Esophagus squamous epithelium (tissue), 5 donors: ENCODE measurements at places on chromosomes 3 and 15.

- DNase-seq: no peak
Measured at GRCh38 chr3:147705651-147706051, 296.5 kb downstream of the ZIC1 start.

GRCh38 chr15:32974691-32975090 lies 219.8 kb downstream of the FMN1 start:
- DNase-seq: no peak

DNA sequence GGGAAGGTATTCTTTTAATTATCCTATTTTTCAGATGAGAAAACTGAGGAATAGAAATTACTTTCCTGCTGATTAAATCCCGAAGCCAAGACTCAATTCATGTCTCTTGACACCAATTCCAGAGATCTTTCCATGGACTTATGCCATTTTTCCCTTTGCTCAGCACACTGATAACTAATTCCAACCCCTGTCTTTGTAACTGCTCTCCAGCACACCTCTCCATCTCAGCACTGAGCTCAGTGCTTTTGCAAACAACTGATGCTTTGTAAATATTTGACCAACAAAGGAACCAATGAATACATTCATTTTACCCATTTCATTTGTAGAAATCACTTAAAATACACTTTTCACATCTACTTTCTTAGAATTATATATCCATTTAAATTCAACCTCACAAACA lies 249.1 kb downstream of the IL5RA start:
- DNase-seq: no peak

GRCh38 chr15:52362497-52362896 lies 66.9 kb upstream of the MYO5C start:
- no peak for DNase-seq

DNA sequence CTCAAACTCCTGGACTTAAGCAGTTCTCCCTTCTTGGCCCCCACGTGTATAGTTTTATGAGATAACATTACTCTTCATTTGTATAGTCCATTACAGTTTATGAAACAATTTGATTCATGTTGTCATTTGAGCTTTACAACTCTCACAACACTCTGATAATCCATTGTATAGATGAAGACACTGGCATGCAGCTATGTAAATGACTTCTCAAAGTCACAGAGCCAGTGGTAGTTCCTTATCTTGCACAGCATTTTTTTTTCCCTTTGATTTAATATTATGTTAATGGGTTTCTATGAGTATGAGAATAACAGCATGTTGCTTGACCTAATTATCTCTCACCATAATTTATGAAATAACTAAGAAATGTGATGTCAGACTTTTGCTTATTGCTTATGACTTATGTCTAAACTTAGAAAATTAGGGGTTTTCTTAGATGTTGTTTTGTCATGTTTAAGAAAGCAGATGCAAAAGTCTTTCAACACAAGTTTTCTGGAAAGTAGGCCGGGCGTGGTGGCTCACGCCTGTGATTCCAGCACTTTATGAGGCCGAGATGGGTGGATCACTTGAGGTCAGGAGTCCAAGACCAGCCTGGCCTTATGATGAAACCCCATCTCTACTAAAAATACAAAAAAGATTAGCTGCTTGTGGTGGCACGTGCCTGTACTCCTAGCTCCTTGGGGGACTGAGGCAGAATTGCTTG lies 13.3 kb downstream of the VPS8 start:
- no peak for DNase-seq

DNA sequence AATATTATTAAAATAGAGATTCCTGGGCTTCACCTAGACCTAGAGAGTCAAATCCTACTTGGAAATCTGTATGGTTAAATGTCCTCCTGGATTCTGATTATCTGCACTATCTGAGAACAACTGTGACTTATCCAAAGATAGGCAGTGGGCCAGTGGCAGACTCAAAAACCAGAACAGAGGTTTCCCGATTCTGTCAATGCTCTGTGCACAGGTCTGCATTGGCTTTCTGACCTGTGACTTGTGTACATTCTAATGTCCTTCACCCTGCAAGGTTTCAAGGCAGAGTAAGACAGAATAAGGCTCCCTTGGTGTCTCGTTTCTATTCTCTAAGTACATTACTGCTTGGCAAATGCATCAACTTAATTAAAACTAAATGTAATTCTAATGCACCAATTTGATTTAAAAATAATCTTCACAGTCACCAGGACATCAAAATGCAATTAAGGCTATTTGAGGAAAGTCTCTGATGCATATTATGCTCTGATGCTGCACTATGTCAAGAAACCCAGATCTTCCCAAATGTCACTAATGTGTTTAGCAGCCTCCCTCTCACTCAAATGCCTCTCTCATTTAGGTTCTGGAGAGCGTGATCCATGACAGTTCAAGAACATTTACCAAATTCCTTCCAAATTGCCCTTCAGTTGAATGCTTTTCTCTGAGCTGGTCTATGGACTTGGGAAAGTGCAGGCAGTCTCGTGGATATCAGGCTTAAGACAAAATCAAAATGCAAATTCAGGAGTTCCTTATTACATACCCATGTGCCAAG lies 140.1 kb downstream of the STAC start:
- DNase-seq: no peak

- no peak for DNase-seq
Measured at GRCh38 chr15:101240358-101240757, 11.5 kb downstream of the CHSY1 start.

- no peak for DNase-seq
Measured at GRCh38 chr3:65996589-65996988, 42.1 kb downstream of the MAGI1 start.

DNA sequence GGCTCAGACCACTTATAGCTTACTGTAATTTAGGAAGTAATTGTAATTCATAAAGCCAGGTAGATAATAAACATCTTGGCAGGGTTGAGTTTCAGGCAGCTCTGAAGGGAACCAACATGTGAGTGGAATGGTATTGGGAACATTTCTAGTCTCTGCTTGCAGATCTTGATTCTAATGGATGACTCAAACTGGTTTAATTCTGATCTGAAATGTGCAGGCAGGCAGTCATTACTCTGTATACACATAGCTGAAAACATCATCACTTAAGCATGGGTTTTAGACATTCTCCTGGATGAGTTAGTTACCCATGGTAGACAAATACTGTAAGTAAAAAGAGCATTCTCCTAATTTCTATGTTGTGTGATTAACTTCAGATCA lies 317.0 kb upstream of the TPRG1 start:
- DNase-seq: no peak

DNA sequence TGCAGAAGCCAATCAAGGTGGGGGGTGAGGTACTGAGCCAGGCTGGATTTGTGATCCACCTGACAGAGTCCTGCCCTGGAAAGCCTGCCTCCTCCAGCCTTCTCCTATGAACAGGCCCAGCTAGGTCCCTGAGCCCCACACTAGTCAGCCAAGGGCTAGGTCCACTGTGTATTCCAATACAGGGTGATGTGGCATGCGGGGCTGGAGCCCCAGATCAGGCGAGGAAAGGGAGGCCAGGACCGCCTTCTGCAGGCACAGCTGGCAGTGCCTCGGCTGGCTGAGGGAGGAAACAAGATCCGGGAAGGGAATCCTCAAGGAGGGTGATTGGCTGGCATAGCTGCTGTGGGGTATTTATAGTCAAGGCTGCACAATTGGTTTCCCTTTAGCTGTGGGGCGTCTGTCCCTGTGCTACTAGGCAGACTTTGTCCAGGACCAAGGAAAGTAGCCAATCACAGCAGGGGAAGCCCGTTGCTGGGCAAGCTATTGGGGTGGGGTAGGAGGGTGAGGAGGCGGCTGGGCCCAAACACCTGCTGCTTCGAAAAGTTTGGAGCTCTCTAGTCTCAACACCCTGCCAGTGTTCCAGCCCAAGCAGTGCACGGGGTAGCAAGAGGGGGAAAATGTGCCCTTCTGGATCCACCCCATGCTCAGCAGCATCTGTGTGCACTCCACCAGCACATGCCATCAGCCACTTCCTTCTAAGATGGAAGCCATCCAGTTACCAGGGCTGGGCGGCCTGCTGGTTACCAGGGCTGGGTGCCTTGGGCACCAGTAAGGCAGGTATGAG lies 5.9 kb downstream of the KY start:
- no peak for DNase-seq

- DNase-seq: no peak
Measured at GRCh38 chr15:74433592-74434262, at the start of gene SEMA7A. Gene SEMA7A, minus strand, starts transcription at chr15:74433958. Its CDS starts 40 bp downstream, at chr15:74433918.

DNA sequence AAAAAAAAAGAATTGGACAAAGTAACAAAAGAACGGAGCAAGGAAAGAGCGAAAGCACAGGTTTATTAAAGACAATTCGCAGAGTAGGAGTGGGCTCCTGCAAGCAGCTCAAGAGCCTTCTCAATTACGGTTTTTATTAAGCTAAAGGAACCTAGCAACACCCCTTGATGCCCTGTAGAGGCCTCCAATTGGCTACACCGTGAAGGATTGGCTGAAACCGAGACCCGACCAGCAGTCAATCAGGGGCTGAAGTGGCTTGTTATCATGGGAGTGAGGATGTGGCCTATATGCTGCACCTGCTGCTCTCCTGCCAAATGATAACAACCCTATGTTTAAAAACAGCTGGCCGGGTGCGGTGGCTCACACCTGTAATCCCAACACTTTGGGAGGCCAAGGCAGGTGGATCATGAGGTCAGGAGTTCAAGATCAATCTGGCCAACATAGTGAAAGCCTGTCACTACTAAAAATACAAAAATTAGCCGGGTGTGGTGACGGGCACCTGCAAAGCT lies 20.4 kb upstream of the AP3B2 start:
- DNase-seq: no peak

- no peak for DNase-seq
Measured at GRCh38 chr3:152818027-152818426, 16.9 kb upstream of the P2RY1 start.

GRCh38 chr3:141491081-141491480 lies 4.3 kb downstream of the RASA2 start:
- DNase-seq: no peak

DNA sequence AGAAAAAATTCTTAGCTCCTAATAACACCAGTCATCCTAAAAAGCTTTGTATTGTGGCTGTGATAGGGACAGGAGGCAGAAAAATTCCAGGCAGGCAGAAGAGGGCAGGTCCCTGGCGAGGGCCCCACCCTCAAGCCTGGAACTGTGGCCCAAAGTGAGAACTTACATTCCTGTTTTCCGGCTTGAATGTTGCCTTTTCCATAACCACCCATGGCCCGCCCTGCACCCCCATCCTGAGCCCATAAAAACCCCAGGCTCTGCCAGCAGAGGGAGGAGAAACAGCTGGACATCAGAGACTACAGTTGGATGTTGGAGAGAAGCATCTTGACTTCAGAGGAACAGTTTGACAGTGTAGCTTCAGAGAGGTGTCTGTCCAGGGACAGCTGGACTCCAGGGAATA lies 37.3 kb downstream of the SLCO2A1 start:
- no peak for DNase-seq

GRCh38 chr3:16140894-16141285 lies 33.6 kb upstream of the GALNT15 start:
- no peak for DNase-seq

DNA sequence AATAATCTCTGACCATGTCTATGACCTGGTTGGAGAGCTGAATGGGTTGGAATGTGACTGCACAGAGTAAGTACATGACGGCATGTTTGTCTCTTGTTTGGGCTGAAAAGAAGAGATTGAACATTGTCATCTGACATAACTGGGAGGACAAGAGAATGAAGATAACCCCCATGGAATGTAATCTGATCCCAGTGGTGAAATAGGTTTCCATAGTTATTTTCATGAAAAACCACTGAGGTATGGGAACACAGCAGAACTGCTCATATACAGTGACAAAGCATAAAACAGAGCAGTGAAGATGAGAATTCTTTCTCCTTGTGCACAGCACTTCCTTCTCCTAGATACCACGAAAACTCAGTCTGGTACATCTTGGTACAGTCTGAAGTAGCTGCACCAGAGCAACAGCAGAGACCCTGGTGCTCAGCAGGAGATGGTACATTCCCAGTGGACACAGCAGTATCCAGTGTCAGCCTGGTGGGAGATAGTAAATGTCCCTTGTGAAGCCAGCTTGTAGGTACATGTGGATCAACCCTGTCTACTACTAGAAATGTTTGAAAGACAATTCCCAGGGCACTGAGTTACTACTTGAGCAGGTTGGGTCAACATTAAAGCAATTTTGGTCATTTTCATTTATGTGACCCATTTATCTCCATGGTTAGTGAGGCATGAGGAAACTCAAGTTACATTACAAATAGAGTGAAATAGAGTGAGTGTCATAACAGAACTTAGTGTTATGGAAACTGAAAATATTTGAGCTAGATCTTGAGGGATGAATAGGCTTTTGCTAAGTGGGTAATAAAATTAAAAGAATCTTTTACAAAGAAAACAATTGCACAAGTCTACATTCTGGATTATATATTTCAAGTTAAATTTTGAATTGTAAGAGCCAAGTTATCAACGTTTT lies 178.3 kb downstream of the SUCNR1 start:
- DNase-seq: no peak

DNA sequence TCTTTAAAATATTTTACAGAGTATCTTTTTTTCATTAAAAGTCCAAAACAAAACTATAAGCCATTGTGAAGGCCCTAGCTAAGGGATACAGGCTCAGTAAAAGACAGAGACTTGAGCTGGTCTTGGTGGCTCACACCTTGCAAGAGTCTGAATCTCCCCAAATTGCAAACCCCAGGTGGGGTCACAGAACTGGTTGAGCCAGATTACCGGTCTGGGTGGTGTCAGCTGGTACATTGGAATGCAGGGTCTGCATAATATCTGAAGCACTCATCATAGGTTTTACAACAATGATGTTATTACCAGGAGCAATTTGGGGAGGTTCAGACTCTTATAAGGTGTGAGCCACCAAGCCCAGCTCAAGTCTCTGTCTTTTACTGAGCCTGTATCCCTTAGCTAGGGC lies 201.2 kb upstream of the ARPP21 start:
- no peak for DNase-seq

- no peak for DNase-seq
Measured at GRCh38 chr3:183931881-183932280, 47.2 kb upstream of the PARL start.

GRCh38 chr15:70812827-70813364 lies 41.1 kb downstream of the LARP6 start:
- DNase-seq: no peak

DNA sequence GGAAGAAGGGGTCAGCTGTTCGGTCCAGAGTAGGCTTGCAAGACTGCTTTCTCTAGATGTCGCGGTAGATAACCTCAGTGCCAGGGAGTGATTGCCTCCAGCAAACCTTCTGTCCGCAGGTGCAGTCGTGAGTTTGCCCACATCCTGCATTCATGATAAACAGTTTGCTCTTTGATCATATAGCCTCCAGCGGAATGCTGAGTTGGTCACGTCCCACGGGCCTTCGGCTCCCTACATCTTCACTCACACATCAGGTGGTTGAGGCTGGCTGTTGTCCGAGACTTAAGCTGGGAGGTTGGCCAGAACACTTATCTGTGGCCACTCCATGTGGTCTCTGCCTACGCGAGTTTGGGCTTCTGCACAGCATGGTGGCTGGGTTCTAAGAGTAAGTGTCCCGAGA lies 62.1 kb upstream of the NR2C2 start:
- DNase-seq: no peak

- no peak for DNase-seq
Measured at GRCh38 chr3:43291546-43291945, 5.2 kb downstream of the SNRK start.

- no peak for DNase-seq
Measured at GRCh38 chr3:50427217-50427616, 67.9 kb upstream of the TMEM115 start.

- DNase-seq: no peak
Measured at GRCh38 chr3:134647902-134648760, 2.7 kb downstream of the KY start.

- DNase-seq: no peak
Measured at GRCh38 chr3:54670201-54671000, 257.5 kb downstream of the LRTM1 start.

- DNase-seq: peak; percentile 7
Measured at GRCh38 chr3:149473357-149474249, 894 bp upstream of the TM4SF4 start.

GRCh38 chr3:150135287-150135721 lies 164.6 kb upstream of the PFN2 start:
- no peak for DNase-seq
